AG04450 (cell line): ENCODE measurements at places on chromosomes 4 and X.

GRCh38 chr4:7412554-7412912 lies 22.2 kb downstream of the PSAPL1 start:
- DNase-seq = no peak

DNA sequence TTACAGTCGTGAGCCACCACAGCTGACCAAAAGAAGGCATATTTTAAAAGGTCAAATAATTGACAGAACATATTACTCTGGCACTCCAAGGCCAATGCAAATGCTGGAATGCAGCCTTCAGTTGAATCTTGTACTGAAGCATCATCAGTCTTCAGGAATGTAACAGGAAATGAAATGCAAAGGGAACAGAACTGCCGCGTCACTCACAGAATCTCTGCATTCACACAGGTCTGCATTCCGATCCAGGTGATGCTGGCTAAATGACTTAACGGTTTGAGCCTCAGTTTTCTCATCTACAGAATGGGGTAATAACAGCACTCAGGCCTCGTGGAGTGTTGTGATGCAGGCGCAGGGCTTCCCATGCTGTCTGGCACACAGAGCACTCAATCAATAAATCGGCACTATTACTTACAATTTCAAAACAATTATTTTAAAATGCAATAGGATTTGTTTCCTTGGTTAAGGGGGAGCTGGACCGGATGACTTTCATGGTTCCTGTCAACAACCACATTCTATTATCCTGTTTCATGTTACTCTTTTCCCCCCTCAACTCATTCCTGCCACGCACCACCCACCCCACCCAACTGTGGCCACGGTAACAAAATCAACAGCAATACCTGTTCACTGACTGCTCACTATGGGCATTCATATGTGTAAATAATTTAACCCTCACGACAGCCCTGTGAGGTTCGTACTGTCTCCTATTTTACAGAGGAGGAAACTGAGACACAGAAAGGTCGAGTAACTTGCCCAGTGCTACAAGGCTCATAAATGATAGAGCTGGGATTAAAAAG lies 32.4 kb downstream of the IGFBP7 start:
- DNase-seq = no peak

GRCh38 chr4:27702730-27703431 lies 842.2 kb downstream of the STIM2 start:
- no peak for DNase-seq

DNA sequence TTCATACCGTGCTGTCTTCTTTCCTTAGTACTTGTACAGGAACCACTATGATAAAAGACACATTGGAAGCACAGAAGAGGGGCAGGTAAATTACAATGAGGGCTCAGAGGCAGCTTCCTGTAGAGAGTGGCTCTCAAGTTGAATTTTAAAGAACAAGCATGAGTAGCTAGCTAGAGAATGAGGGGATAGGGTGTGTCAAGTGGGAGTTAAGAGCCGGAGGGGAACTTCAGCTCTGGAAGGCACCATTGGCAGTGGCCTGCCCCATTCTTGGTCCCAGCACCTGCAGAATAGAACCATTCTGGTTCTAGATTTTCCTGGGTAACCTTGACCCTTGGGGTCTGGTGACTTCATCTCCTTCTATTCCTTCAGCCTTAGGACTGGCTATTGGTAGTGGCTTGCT lies 34.0 kb upstream of the JADE1 start:
- no peak for DNase-seq

DNA sequence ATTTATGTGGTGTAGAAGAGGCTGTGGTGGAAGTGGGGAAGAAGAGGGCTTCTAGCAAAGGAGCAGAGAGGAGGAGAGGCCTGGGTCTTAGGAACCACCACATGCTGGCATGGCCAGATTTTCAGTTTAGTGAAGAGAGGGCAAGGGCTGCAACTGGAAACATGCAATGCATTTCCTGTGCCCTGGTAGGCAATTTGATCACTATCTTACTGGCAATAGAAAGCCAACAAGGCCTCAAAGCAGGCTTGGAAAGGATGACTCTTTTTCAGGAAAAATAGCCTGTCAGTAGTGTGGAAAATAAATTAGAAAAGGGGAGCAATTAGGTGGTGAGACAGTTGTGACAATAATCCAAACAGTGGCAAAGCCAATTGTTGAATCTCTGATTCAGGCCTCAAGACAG lies 501.9 kb upstream of the ZFP42 start:
- no peak for DNase-seq

GRCh38 chrX:134670134-134670924 lies 12.1 kb upstream of the PLAC1 start:
- DNase-seq = peak; percentile 61

DNA sequence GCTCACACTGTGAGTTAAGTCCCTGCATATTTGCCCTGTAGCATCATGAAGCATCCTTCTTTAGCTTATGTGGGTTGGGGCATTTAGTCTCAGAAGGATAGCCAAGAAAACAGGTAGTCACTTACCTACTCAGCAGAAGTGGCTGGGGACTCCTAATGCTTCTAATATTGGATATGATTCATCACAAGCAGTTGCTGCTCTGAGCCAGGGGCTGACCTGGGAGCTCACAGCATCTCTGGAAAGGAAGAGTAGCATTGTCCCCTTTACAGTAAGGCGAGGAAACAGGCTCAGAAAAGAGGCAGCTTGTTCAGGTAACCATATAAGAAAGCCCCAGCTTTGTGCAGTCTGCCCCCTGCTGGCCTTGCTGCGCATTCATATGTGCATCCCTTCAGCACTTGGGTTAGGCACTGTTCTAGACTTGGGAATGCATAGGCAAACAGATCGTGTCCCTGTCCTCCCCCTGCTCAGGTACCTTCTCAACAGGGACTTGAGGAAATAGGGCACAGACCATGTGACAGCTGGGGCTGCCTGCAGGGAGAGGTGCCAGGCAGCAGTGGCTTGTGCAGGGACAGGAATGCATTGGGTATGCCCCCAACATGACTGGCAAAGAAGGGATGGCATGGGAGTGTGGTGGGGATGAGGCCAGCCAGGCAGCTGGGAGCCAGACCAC lies 35.7 kb upstream of the TBC1D14 start:
- no peak for DNase-seq

- DNase-seq = no peak
Measured at GRCh38 chr4:126976850-126977632, 655.7 kb upstream of the INTU start.

GRCh38 chrX:34915463-34916225 lies 27.0 kb upstream of the FAM47B start:
- no peak for DNase-seq

DNA sequence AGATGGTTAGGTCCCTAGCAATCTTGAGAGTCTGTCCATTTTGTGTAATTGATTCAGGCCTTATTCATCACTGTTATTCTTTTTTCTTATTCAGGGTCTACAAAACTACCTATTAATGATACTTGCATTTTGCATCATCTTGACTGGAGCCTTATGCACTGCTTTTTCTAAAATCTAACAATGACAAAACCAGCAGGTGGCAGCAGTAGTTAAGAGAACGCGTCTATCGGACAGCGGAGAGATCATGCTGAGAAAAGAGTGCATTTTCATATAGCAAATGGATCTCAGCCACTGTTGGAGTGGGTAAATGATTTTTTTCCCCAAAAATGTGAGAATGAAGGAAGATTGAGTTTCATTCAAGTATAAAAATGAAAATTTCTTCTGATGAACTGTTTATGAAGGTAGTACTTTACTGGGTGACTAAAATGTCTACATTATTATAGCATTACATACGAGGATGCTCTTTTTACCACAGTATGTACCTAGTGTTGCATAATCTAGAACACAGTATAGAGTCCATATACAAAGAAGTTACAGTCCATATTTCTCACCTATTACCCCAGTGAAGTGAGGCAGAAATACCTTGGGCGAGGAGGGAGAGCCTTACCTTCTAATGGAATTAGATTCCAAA lies 43.2 kb downstream of the TMEM144 start:
- peak; percentile 18 for DNase-seq

DNA sequence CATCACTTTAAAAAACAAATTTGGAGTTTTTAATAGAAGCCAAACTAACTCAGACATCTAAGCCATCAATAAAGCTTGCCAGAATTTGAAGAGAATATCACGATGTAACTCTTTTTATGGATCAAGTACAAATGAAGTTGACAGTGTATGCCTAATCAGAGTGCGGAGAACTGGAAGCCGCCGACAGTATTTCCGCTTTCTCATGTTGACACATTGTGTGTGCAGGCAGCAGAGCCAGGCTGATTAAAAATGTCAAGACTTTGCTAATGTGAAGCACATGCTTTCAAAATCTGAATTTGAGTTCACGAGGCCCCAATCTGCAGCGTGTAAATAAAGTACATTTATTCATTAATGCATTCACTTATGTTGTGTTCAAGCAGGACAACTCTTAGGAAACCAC lies 161.2 kb downstream of the TENM3 start:
- DNase-seq = no peak

GRCh38 chr4:84535901-84536300 lies 36.8 kb upstream of the NKX6-1 start:
- DNase-seq = no peak

DNA sequence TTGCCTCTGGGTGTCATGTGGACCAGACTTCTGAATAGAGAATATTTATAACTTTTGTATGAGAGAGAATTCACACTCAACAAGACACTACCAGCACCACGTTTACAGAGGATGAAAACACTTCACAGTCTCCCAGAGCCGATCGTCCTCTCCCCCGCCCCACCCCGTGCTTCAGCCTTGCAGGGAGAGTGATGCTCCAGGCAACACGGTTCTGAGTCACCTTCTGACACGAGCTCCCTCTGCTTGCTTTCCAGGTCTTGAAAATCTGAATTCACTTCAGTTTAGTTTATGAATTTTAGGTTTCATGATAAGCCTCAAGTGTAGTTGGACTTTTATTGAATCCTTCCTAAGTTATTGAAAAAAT lies 59.8 kb downstream of the CPLX1 start:
- no peak for DNase-seq

DNA sequence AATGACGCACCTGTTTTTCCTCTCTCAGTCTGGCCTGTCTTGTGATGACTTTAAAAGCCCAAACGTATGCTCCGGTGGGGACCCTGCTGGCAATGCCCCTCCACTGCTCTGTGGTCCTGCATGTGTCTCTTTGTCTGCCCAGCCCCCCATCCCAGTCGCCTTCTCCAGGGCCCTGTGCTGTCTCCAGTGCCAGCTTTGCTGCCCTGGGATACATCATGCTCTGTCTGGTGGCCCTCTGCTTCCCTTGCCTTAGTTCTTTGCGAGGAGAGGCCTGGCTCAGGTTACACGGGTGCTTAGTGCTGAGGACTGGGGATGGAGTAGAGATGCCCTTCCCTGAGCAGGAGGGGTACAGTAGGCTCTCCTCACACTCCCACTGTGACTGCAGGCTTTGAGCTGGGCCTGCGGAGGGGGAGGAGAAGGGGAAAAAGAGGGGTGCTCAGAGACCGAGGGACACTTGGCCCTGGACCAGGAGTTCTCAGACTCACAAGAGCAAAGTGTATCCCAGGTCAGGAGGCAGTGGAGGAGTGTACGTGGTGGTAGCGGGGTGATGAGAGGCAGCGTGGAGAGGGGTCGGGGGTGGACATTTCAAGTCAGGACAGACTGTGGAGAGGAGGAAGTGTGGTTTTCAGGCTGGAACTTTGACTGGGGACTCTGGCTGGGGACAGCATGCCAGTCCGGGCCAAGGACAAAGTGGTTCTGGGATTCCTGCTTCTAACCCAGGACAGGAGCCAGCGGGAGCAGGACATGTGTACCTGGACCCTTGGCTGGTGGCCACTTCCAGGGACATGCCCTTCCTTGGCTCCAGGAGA lies 2.8 kb downstream of the APLN start:
- DNase-seq = no peak

DNA sequence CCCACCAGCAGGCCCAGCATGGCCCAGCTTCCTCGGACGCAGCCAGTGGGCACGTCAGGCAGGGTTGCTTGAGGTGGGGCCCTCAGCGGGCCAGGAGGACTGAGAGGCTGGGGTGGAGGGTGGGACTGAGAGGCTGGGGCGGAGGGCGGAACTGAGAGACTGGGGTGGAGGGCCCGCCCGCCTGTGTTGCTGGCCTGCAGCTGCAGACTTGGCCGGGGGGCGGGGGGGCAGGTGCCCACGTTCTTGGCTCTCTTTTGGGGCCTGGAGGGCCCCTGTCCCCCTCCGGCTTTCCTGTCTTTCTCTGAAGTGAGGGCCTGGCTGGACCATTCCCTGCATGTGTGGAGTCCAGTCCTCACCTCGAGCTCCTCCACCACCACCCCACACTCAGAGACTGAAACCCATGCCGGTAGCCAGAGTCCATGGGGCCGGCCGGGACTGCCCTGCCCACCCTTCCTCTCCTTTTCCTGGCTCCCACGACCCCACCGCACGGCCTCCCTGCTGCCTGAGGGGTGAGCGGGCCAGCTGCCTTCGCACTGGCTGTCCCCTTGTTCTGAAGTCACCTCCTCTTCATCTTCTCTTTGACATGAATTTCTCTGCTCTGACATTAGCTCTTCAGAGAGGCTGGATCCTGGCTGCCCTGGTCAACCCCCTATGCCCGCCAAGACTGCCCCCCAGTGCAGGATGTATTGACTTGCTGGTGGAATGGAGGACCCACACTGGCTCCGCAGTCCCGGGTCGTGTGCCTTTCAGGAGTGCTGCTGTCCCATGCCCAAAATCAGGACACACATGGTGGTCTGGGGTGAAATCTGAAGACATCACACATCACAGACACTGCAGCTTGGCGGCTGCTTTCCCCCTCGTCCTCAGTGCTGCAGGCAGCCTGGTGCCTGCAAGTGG lies 10.1 kb upstream of the NKX1-1 start:
- no peak for DNase-seq

DNA sequence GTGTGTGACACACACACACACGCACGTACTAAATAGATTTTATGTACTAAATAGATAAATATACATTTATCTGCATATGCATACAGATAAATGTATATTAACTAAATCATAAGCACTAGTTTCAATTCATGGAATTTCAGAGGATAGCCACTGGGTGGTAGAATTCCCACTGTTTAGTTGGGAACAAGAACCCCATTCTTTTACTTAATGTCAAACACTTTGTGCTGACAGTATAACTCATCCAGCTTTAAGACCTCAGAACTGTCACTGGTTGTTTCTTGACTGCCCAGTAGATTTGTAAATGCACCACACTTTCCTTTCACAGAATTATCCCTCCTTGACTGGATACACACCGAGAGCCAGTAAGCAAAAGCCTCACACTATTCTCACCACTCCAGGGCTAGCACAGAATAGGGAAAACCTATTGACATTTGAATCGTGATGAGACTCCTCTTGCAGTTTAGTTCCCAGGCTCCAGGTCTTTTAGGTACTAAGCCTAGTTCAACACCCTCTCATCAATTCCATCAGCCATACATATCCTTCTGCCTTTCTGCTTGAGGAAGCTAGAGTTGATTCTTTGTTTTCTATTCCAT lies 32.4 kb downstream of the PPARGC1A start:
- no peak for DNase-seq
